ENCODE measurements at places on chromosomes 6 and 20.
A peak's percentile ranks its signal among the peaks of the same experiment; 100 is the strongest.

DNA sequence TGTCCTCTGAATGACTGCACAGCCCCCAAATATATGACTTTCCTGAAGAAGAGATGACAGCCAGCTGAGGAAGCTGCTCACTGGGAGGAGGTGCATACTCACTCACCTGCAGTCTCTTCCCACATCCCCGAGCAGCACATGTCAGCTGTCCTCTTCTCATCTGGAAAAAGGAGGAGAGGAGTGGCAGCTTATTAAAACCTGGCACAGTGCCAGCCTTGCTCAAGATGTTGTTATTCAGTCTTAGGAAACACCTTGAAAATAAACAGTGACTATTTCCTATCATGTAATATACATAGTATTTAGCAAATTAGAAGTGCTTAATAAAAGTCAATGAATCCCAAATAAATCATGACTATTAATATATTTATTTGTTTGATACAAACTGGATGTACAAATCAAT is 232.9 kb downstream of the EPM2A start:
- DNase-seq, result no peak

DNA sequence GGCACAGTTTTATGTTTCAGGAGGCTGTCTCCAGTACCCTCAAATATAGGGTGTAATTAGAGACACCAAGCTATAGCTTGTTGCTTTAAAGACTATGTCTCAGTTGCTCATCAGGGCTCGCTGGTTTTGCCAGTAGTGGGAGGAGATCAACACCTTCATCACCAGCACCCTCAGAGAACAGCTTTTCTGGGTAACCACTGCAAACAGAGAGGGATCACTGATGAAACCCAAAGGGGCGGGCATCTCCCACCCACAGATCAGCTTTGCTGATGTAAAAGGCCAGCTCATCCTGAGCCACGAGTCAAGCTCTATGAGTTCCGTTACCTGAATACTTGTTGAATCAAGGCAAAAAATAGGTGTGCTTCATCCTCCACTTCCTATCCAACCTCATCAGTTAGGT is 187.7 kb downstream of the AIG1 start:
- no peak for DNase-seq

- no peak for DNase-seq
These were observed 38.7 kb downstream of the CDH4 start for GRCh38 chr20:61290721-61291120.

DNA sequence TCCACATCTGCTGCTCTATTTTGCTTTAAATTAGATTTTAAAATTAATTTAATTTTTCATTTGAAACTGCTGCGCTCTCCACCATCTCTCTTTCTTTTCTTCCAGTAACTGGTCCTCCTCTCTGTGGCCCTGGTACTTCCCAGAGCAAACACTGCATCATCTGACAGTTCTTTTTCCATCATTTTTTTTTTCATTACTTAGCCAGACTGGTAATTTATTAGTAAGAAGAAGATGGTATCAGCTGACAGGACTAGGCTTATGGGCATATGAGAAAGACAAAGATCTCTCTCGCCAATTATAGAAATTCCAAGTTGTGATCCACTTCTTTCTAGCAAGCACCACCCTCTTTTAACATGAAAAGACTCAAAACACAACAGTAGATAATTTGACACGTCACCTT is 73.7 kb upstream of the FAM184A start:
- no peak for DNase-seq

DNA sequence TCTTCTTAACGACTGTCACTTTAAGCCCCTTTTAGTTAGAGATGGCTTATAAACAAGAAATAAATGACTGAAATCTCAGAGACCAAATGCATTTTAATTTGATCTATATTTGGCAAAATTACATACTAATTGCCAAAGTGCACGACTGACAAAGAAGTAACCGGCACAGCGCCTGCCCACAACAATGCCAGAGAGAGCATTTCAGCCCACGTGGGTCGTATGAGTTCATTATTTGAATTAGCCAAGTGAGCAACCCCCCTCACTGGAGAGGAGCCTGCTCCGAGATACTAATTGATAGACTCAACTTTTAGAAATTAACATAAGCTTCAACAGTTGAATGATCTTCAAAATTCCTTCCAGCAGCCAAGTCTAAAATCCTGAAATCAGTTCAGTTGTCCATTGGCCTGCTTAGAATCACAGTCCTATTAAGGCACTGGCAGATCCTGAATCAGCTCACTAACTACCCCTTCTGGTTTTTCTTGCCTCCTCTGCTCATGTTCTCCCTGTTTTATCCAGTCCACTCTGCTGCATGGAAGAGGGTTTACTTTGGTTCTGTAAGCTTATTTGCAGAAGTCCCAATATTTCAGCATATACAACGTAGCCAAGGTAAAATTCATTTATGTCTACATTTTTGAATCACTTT is 519.1 kb upstream of the AGPAT4 start:
- DNase-seq, result no peak

GRCh38 chr20:48047447-48047846 is 262.2 kb upstream of the SULF2 start:
- DNase-seq, result no peak

- DNase-seq, result no peak
These were observed 85.3 kb upstream of the PCSK2 start for GRCh38 chr20:17141568-17141967.

GRCh38 chr20:11777387-11778205 is 140.1 kb upstream of the BTBD3 start:
- DNase-seq, result no peak

- no peak for DNase-seq
These were observed 171.6 kb upstream of the CITED2 start for GRCh38 chr6:139546106-139546472.

- DNase-seq, result no peak
These were observed 51.1 kb downstream of the NFATC2 start for GRCh38 chr20:51491393-51491792.

DNA sequence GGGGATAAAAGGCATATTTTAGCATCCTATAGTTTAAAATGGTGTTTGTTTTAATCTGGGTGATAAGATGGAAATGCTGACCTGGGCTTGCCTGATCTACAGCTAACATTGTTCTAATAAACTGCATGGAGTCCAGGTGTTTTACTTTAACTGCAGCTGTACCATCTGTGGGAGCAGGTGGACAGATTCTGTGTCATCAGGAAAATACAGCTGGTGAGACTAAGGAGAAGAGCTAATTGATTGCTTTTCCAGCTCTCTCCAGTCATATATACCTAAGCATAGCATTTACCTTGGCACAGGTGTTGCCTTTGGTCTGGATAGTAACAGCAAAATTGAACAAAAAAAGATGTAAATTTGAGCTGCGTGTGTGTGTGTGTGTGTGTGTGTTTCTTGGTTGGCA is 31.6 kb downstream of the CBFA2T2 start:
- no peak for DNase-seq

DNA sequence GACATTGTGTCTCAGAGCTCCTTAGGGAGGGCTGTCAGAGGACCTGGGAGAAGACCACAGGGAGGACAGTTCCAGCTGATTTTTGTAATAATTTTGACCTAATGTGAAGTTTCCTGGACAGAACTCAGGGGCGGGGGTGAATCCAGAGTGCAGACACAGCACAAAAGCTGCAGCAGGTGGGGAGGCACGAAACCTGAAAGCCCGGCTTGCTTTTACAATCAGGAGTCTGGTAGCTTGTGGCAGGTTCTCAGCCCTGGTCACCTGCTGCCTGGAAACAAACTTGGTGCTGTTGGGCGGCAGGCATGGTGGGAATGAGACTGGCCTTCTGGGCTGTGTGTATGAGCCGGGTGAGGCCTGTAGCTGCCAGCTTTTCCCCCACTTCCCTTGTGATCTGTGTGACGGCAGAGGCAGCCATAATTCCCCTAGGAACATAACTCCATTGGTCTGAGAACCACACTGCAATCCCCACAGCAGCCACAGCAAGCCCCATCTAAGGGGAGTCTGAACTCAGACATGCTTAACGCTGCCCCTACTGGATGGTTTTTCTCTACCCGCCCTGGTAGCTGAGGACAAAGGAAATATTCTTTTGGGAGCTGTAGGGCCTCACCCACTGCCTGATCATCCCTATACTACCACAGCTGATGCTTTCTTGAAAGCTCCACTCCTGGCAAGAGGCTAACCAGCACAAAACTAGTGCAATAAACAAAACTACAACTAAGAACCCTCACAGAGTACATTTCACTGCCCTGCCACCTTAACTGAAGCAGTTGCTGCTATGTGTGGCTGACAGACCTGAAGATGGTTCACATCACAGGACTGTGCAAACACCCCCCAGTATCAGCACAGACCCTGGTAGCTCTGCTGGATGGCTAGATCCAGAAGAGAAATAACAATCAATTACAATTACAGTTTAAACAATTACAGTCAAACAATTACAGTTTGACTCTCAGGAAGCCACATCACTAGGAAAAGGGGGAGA is 1055.1 kb upstream of the GJE1 start:
- DNase-seq, result no peak

DNA sequence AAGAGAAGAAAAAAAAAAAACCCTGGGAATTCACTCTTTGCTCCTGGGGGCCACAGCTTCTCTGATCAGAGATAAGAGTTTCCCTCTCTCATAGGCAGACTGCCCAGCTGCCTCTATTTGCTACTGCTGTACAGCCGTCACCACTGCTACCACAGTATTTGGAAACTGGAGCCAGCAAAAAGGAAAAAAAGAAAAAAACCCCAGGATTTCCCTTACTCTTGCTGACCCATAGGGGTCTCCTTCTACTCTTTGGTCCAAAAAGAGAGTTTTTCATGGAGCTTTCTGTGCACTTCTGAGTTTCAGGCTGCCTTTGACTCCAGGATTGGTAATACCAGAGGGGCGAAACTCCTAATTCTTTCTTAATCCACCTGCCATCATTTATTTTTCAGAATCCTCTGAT is 89.7 kb downstream of the MDGA1 start:
- DNase-seq, result no peak

DNA sequence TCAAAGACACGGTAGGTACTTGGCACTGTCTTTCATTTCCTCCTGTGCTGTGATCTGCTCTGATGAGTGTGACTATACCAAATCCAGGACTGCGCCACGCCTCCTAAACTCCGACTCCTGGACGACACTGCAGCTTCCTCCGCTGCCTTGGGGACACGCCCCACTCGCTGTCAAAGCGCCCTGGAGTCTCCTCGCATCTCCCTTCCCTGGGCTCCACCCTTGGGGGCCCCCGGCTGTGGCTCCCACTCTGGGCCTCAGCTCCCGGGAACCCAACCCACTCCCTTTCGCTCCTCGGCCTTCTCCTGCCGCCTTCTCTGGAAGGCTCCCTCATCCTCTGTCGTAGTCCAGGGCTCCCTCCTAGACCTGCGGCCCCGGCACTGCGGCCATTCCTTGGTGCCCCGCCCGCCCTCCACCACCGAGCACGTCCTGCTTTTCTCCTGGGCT is 61.2 kb downstream of the RSPH3 start:
- DNase-seq, result no peak

- DNase-seq, result no peak
These were observed 98.3 kb downstream of the CDH26 start for GRCh38 chr20:60056407-60057122.

- no peak for DNase-seq
These were observed 17.7 kb upstream of the CDH4 start for GRCh38 chr20:61234224-61234890.

- no peak for DNase-seq
These were observed 5.0 kb upstream of the RTF2 start for GRCh38 chr20:56463428-56463827.

DNA sequence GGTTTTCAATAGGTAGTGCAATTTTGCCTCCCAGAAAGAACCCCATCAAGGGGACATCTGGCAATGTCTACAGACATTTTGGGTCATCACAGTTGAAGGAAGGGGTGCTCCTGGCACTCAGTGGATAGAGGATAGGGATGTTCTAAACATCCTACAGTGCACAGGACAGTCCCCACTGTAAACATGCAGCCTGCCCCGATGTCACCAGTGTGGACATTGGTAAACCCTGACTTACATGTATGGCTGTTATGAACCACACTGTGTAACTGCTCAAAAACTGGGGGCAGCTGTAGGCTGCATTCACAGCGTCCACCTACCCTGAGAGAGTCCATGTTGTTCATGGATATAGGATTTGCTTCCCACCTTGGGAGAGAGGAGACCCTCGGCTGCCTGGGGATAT is 79.3 kb upstream of the FOXQ1 start:
- no peak for DNase-seq

- no peak for DNase-seq
These were observed 31.3 kb downstream of the KCNK15 start for GRCh38 chr20:44776980-44777379.

- no peak for DNase-seq
These were observed 621.2 kb upstream of the FLRT3 start for GRCh38 chr20:14958626-14959025.

GRCh38 chr6:44010411-44011349 is 116.6 kb downstream of the MRPL14 start:
- no peak for DNase-seq

- DNase-seq, result no peak
These were observed 91.7 kb upstream of the AKAP12 start for GRCh38 chr6:151148111-151148510.

GRCh38 chr6:157172231-157172701 is 151.1 kb downstream of the TMEM242 start:
- no peak for DNase-seq

GRCh38 chr20:48406912-48407340 is 420.9 kb downstream of the PREX1 start:
- DNase-seq, result no peak

DNA sequence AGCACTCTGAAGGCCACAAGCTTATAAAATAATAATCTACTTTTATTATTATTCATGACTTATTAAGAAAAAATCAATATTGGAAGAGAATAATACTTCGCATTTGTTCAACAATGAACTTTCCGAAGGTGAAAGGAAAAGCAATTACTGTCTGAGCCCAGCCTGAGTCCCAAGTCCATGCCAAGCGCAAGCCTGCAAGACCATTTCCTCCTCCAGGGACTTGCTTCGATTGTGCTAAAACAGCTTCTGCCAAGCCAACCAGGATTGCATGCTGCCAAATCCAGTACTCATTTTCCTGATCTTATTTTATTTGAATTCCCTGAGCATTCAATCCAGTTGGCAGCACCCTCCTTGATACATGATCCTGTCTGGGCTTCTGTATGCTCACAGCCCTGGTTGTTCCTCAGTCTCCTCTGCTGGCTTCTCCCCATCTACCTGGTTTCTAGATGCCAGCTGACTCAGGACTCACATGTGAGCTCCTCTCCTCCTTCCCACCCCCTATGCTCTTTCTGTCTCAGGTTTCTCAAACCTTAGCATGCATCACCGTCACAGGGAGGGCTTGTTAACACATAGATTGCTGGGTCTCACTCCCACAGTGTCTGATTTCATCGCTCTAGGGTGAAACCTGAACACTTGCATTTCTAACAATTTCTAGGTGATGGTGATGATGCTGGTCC is 55.9 kb upstream of the PSMF1 start:
- no peak for DNase-seq

GRCh38 chr6:72619883-72620696 is 1.8 kb upstream of the KCNQ5 start:
- DNase-seq, result peak; percentile 46

DNA sequence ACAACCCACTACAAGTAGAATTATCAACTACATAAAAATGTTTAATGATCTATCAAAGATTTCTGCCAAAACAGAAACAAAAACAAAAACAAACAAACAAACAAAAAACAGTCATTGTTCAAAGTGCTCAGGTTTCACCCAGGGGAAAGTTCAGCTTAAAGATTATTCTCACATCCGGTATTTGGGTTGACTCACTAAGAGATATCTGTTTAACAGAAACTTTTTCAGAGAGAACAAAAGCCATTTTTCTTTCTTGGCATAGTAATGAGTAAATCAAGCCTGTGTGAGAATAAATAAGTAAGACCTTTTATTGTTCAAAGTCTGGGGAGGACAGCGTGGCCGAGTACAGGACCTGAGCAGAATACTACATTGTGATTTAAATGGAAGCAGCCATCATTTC is 143.6 kb downstream of the RCAN2 start:
- DNase-seq, result no peak
